ENCODE measurements at places on chromosomes 2 and 18. TPM values are rescaled to one million over a fixed set of nuclear protein-coding genes. Genes with fewer than 3 reads are reported as not detected.

The AKAIN1 gene
- not detected for total RNA-seq

The TMEM247 gene
- total RNA-seq, result not detected

The BMP10 gene
- not detected for total RNA-seq

The NCKAP5 gene
- total RNA-seq, result 9.2 TPM

The CCDC150 gene
- total RNA-seq, result 1.8 TPM

The ALPI gene
- total RNA-seq, result not detected

The SERPINB4 gene
- total RNA-seq, result 0.09 TPM

The CHRND gene
- not detected for total RNA-seq

The SNRPD1 gene
- 7.7 TPM for total RNA-seq

The RGPD4 gene
- not detected for total RNA-seq

The EMX1 gene
- not detected for total RNA-seq

The CYP27C1 gene
- not detected for total RNA-seq

The RANBP2 gene
- 87.6 TPM for total RNA-seq

The STARD6 gene
- not detected for total RNA-seq

The KLHL30 gene
- total RNA-seq, result under 0.01 TPM

The SIX2 gene
- not detected for total RNA-seq

The RASGRP3 gene
- 0.69 TPM for total RNA-seq

The IL37 gene
- total RNA-seq, result not detected

The MPP4 gene
- 0.89 TPM for total RNA-seq

The NDC80 gene
- total RNA-seq, result 11.9 TPM

The CUL3 gene
- 65.6 TPM for total RNA-seq

The RUFY4 gene
- total RNA-seq, result not detected

The TEKT4 gene
- total RNA-seq, result not detected

The NETO1 gene
- 0.74 TPM for total RNA-seq

The TTR gene
- total RNA-seq, result not detected

The CD207 gene
- not detected for total RNA-seq

The CYP1B1 gene
- total RNA-seq, result 0.78 TPM

The LYPD6 gene
- 7.8 TPM for total RNA-seq

The MOGAT1 gene
- not detected for total RNA-seq

The CPLX4 gene
- not detected for total RNA-seq

The SESTD1 gene
- total RNA-seq, result 14.6 TPM

The TUBA3E gene
- 0.09 TPM for total RNA-seq

The ALKAL2 gene
- not detected for total RNA-seq

The SCN1A gene
- total RNA-seq, result not detected

All from smooth muscle cell of the umbilical artery (primary cell).